ENCODE measurements at places on chromosomes 12 and 14.

GRCh38 chr14:78228702-78229327 is 58.6 kb downstream of the NRXN3 start:
- DNase-seq, result no peak

GRCh38 chr12:113854385-113855142 is 111.6 kb downstream of the RBM19 start:
- no peak for DNase-seq

GRCh38 chr14:65431951-65432350 is 19.4 kb downstream of the FUT8 start:
- DNase-seq, result no peak

- DNase-seq, result no peak
These were observed 51.4 kb downstream of the MRPL42 start for GRCh38 chr12:93518725-93519124.
